ENCODE measurements at places on chromosomes 6 and 20. TPM values are rescaled to one million over a fixed set of nuclear protein-coding genes. Genes with fewer than 3 reads are reported as not detected.

- no peak for DNase-seq
Observed at GRCh38 chr6:91634791-91635190, 1047.9 kb upstream of the MAP3K7 start.

DNA sequence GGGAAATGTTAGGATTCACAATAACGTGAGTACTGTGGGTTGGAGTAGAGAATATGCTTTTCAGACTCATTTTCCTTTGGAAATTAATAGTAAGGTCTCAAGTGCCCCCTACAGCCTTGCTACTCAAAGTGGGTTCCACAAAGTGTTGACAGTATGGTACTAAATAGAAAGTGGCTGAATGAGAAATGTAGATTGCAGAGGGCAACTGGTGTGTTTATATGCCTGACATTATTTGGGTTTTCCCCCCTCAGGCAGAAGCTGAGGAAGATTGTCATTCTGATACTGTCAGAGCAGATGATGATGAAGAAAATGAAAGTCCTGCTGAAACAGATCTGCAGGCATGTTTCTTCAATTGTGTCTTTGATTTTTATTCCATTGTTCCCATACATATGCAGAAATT, 5.6 kb downstream of the FBXO9 start:
- no peak for DNase-seq

GRCh38 chr6:55980627-55981211, 105.3 kb upstream of the BMP5 start:
- no peak for DNase-seq

GRCh38 chr6:10531503-10531902, 10.4 kb downstream of the GCNT2 start:
- no peak for DNase-seq

- DNase-seq, result no peak
Observed at GRCh38 chr6:1553562-1554083, 56.1 kb upstream of the FOXC1 start.

GRCh38 chr20:57734754-57735153, 24.9 kb upstream of the PMEPA1 start:
- DNase-seq, result no peak

DNA sequence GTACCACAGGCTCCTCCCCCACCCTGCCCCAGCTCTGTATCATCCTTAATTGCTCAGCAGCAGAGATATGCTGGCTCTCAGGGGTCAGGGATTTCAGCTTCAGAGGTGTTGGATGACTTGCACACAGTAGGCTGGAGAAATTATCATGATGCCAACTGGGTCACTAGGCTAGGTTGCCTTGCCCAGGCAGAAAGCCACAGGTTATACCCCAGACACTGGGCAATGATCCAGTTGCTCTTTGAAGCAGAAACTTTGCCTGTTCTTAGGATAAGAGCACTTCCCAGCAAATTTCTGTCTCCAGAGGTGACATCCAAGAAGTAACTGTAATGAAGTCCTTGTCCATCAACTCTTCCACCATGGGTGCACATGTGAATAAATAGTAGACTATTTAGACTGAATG, 38.3 kb upstream of the SCML4 start:
- no peak for DNase-seq

DNA sequence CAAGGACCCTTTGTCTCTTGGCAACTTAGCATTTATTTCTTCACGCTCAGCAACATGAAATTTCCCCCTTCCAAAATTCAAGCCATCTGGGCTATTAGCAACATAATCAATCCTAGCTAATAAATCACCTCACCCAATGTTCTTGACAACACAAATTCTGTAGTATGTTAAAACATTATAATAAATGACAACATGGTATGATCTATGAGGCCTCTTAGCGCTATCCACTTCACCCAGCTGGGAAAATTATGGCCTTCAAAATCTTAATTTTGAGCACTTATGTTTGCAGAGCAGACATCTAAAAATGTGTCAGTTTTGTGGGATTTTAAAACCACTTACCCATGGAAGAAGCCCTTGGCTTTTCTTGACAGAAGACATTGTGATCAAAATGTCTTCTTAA, 181.9 kb downstream of the HDGFL1 start:
- no peak for DNase-seq

- no peak for DNase-seq
Observed at GRCh38 chr6:145258122-145258521, 477.2 kb downstream of the EPM2A start.

- DNase-seq, result no peak
Observed at GRCh38 chr6:11174242-11174611, 58.2 kb downstream of the NEDD9 start.

DNA sequence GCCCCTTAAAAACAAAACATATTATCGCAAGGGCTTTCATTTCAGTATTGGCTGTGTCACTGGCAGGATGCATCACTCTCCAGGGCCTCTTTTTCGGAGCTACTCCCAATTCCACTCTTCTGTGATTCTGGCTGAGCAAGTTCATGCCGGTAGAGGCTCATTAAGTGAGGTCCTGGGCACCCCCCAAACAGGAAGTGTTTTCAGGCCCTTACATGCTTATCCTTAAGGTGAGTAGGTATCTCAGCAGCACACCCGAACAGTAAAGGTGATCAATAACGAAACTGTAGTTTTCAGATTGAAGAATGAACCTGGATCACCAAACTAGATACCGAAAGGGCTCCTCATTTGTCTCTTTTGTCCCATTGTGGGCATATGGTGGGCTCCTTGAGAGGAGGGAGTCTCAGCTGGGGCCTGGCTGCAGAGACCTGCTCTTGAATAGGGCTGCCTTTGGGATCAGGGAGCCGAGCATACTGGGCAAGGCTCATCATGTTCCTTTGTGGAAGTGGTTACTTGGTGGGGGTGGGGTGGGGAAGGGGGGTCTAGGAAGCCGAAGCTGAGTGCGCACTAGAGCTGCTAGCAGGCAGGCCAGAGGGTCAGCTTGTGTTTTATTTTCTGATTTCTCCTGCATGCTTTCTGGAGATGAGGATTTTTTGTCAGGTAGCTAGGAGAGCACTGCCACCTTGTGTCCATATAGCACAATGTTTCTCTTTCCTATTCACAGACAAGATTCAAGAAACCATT, 65.2 kb downstream of the CDS2 start:
- peak; percentile 47 for DNase-seq

GRCh38 chr20:25315418-25316210, 67.7 kb downstream of the PYGB start:
- no peak for DNase-seq

GRCh38 chr20:44287272-44288097, 23.5 kb downstream of the FITM2 start:
- DNase-seq, result no peak

DNA sequence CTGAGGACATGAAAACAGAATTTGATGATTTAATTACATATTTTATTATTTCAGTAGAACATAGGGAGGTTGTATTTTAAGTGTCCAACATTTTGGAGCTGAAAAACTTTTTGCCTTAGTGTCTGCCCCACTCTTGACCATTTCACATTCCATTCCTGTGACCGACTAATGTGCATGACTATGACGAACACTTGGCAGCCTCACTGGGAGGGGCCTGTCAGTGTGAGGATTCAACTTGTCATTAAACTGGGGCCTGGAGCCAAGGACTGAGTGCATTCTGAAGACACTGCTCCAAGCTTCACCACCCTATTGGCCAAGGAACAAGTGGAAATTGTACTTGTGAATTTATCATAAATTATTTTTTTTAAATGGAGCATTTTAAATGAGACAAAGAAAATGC, 661.3 kb downstream of the BCKDHB start:
- peak; percentile 47 for DNase-seq

DNA sequence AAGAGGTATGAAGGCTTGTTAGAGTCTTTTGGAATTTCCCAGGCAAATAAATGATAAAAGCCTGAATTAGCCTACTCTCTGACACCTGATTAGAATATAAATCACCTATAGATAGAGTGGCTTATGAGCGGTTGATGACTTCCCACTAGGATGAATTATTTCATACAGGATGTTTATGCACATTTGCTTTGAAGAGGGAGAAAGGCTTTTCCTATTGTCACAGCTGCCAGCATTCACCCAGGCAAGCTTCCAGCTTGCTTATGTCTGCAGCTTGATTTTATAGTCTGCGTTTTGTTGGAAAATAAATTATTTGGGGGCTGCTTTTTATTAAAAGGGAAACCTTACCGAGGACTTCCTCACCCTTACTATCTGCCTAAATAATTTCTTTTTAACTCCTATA, 51.3 kb upstream of the EIF2S2 start:
- DNase-seq, result no peak

DNA sequence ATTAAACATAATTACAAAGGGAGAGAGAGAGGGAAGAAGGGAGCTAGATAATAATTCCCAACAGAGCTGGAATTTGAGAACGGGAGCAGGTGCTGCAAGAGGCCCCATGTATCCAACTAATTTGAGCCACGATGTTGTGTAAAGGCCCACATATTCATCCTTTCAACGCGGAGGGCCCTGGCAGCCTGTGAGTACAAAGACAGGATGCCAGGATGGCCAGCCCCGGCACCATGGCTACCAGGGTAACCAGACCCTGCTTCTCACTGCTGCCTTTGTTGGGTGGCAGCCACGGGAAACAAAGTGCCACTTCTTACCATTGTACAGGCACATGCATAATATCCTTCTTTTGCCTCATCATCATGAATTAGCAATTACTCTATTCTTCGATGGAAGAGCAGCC, 492.0 kb upstream of the NRSN1 start:
- no peak for DNase-seq

GRCh38 chr6:122365775-122366403, 33.6 kb upstream of the HSF2 start:
- no peak for DNase-seq

GRCh38 chr20:39773380-39774000, 811.3 kb downstream of the DHX35 start:
- no peak for DNase-seq

DNA sequence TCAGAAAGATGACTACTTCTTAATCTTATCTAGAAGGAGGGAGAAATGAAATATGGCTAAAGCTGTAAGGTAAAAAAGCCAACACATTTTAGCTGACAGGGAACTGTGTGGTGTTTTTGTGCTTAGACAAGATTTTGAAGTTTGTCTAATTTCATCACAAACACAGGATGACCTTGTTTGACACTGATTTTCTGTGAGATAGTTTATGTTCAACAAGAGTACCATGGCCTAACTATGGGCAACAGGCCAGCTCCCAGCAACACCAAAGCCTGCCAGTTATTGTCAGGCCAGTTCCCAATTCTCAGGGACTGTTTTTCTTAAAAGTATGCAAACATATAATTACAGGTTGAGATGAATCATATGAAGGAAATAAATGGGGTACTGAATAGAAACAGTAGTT, 5.5 kb upstream of the ABCF1 start:
- DNase-seq, result no peak

DNA sequence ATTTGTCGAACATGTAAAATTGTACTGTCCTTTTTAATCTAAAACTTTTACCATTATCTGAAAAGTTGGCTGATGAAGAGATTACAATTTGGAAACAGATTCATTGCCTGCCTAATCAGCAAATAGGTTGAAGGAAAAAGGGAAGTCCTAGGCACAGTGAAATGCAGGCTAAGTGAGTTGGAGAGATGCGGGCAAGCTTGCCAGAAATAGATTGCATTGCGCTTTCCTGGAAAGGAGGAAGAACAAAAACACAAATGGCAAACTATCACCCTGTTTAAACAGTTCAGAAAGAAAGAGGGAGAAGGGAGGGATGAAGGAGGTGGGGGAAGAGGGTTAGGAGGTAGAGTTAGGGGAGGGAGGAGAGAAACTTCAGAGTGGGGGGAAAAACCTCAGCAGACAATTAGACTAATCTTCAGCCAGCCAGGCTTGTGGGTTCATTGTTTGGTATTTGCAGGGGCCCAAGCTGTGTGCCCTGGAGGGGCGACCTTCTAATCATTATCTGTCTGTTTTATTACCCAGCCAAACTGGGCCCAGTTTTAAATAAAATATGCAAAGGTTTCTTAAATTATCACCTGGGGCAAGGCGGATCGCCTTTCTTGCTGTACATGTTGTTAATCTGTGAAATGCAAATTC, 465.2 kb downstream of the TFAP2B start:
- DNase-seq, result no peak

DNA sequence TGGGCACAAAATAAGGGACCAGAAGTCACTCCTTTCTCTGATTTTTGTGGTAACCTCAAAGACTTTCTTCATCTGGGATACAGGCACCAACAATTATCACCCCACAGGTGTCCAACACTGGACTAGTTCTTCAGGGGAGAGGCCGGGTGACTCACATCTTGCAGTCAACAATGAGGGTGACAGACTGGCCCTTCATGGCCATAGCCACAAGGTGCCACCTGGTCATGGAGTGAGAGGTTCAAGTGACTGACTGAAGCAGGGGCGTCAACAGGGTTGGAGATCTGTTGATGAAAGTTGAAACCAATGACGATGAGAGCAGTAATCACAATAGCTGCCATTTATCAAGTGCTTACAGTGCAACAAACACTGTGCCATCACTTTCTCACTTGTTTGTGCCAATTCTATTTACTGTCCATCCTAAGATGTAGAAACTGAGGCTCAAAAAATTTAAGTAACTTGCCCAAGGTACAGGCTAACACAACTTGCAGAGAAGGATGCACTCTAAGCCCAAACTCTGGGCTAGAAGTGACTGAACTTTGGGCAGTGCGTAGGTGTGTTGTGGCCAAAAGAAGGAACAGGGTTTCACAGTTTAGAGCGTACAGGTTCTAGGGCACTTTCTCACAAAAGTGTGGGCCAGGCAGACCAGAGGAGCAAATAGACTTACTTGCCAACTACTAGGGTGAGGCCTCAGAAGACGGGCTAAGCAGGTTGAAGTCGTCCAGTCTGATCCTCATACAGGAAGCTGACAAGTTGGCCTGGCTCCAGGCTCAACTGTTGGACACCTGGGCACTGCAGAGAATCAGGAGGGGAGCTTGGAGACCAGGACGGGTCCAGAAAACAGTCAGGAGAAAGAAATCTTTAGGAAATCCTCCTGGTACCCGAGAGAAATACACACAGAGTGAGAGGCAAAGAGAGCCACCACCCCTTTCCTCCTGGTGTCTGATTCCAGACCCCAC, 30.4 kb downstream of the HLA-DPB1 start:
- DNase-seq, result no peak

DNA sequence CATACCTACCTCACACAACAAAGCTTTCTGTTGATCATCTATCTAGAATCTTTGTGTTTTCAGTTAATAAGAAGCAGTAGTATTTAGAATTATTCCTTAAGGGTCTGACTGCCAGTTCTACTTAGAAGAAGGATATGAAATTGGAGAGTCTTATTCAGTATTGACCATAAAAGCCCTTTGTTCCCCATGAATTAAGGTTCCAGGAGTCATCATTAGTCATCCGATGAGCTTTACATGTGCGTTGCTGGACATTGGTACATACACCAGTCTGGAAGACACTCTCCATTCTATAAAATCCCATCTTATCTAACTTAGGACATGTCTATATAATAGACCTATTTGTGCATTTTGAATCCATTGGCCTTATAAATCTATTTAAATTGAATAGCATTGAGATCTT, 34.4 kb upstream of the RNF217 start:
- peak; percentile 11 for DNase-seq

- DNase-seq, result no peak
Observed at GRCh38 chr6:37168163-37168758, 1.7 kb upstream of the PIM1 start.

OR2H2 gene
- not detected for total RNA-seq

GPLD1 gene
- 0.34 TPM for total RNA-seq

TFAP2C gene
- total RNA-seq, result 1.1 TPM

SIRPB1 gene
- not detected for total RNA-seq

CST4 gene
- not detected for total RNA-seq

BPIFB1 gene
- not detected for total RNA-seq

EBF4 gene
- total RNA-seq, result 4.0 TPM

RTEL1 gene
- 11.0 TPM for total RNA-seq

GMPR gene
- total RNA-seq, result 21.3 TPM

SLC22A1 gene
- not detected for total RNA-seq

SPDEF gene
- total RNA-seq, result not detected

SERPINB1 gene
- 28.0 TPM for total RNA-seq

ZBTB46 gene
- 3.8 TPM for total RNA-seq

NKX2-4 gene
- total RNA-seq, result 21.4 TPM

PRRT1 gene
- not detected for total RNA-seq
